ENCODE measurements at places on chromosomes 6 and 20. TPM values are rescaled to one million over a fixed set of nuclear protein-coding genes. Genes with fewer than 3 reads are reported as not detected.

Gene MOCS3
- 5.2 TPM for polyA plus RNA-seq

Gene LSM2
- 84.0 TPM for polyA plus RNA-seq

Gene FAM217A
- 2.1 TPM for polyA plus RNA-seq

Gene CUL7
- 62.2 TPM for polyA plus RNA-seq

Gene XKR7
- polyA plus RNA-seq = 0.58 TPM

Gene COL21A1
- 92.7 TPM for polyA plus RNA-seq

Gene TRAPPC3L
- 0.27 TPM for polyA plus RNA-seq

Gene C6orf47
- polyA plus RNA-seq = 20.5 TPM

Gene EMILIN3
- polyA plus RNA-seq = 9.6 TPM

Gene EPB41L1
- 67.0 TPM for polyA plus RNA-seq

Gene DLL1
- polyA plus RNA-seq = 11.3 TPM

Gene NRSN2
- polyA plus RNA-seq = 57.5 TPM

Gene SLC12A5
- 3.0 TPM for polyA plus RNA-seq

Gene CST2
- polyA plus RNA-seq = not detected

Gene TUBB
- 1,335 TPM for polyA plus RNA-seq

Gene TNF
- 0.19 TPM for polyA plus RNA-seq

Gene HLA-DQA1
- 4.5 TPM for polyA plus RNA-seq

- peak; percentile 22 for DNase-seq
Observed at GRCh38 chr6:17851720-17852161, 135.7 kb downstream of the KIF13A start.

DNA sequence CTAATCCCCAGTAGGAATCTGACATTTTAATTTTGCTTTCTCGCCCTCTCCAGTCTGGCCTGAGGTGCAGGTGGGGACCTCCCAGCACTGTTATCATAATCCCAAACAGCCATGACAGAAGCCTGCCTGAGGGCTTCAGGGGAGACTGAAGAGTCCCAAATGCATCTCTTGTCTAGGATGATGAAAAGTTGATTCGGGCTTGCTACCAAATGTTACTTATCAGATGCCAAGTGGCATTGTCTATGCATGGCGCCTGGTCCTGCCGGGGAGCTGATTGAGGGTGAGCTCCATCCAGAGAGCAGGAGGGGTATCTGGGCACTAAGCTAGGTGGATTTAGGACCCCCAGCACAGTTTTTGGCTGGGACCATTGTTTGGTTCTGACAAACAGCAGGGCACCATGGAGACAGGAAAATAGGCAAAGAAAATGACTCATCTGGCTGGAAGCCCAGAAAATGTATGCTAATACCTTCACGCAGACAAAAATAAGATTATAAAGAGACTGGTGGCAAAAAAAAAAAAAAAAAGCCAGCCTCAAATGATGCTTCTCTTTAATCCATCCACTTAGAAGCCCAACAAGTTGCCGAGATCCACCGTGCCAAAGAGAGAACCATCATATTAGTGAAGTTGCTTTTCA, 513.7 kb upstream of the SULF2 start:
- DNase-seq = no peak

DNA sequence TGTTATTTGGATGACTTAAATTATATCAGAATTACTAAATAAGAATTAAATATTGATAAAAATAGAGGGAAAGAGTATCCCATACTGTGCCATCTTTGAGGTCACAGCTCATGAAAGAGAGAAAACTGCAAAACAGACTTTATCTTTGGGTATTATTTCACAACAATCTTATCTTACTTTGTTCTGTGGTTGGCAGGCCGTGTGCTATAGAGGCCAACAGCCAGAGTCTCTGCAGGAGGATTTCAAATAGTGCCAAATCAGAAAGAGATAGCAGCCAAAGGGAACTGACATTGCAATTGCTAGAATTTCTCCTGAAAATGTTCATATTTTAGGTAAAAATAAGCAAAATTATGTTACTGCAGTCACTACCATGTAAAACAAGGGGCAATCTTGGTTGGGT, 354.2 kb downstream of the GRIK2 start:
- no peak for DNase-seq

DNA sequence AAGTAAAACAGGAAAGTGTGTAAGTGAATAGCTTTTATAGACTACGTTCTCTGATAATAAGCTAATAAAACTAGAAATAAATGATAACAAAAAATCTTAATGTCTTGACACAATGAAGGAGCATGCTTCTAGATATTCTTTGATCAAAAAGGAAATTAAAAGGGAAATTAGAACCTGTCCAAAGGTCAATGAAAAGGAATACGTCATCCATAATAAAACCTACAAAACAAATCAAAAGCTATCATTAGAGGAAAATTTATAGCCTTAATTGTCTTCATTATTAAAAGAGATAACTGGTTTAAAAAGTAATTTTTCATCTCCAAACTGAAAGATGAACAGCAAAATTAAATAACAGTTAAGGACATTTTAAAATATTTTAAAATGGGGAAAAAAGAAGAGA, 196.3 kb upstream of the BTBD3 start:
- no peak for DNase-seq

- peak; percentile 42 for DNase-seq
Observed at GRCh38 chr6:24205020-24205492, 79.0 kb downstream of the NRSN1 start.

DNA sequence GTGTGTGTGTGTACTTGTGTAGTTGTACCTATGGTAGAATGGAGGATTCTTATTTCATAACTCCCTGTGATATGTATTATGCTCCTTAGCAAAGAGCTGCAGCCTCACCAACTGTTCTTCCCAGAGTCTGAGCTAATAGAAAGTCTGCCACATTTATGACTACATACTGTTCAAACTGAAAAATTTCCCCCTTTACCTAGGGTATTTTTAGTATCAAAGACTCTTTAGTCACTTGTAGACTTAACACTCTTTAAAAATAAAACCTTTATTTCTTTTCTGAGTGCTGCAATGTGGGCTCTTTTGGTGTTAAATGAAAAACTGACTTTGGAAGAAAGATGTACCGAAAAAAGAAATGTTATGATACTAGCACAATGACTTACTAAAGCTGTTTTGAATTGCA, 39.6 kb upstream of the HS3ST5 start:
- DNase-seq = no peak

- DNase-seq = no peak
Observed at GRCh38 chr6:10266061-10266460, 148.8 kb downstream of the TFAP2A start.

- DNase-seq = no peak
Observed at GRCh38 chr6:39310542-39310941, 3.7 kb downstream of the KCNK17 start.

GRCh38 chr20:53302695-53303412, 290.8 kb downstream of the ZNF217 start:
- DNase-seq = no peak

DNA sequence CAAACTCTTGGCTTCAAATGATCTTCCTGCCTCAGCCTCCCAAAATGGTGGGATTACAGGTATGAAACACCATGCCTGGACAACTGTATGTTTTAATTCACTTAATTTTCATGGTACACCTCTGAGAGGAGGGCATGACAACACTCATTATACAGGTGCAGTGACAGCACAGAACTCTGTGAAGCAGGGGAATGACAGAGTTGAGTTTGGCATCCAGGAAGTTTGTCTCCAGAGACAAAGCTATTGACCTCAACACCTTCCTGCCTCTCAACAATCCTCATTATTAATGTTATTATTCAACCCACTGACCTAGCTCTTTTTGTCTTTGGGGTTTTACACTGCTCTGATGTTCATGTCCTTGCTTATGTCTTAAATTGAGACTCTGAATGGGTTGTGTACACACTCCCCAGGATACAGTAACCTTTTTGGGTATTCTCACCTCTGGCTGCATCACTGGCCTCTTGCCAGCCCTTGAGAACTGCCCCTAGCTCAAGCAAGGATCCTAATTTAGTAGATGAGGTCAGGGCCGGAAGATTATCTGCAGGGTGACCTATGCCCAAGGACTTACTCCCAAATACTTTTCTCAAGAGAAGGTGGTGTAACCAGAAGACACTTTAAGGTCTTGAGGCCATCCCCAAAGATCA, 13.0 kb upstream of the IER3 start:
- DNase-seq = no peak

DNA sequence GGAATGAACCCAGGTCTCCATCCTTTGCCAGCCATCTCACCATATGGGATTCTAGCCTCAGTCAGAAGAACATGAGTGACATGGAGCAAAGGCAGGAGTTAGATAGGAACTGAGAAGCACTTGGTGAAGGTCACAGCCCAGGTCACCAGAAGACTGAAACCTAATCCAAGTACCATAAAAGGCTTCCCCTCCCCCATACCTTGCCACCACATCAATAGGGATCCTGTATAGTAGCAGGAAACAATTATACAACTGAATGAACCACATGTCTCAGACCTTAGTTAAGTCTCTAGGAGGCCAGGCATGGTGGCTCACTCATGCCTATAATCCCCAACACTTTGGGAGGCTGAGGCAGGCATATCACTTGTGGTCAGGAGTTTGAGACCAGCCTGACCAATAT, 49.6 kb downstream of the KIZ start:
- DNase-seq = no peak

DNA sequence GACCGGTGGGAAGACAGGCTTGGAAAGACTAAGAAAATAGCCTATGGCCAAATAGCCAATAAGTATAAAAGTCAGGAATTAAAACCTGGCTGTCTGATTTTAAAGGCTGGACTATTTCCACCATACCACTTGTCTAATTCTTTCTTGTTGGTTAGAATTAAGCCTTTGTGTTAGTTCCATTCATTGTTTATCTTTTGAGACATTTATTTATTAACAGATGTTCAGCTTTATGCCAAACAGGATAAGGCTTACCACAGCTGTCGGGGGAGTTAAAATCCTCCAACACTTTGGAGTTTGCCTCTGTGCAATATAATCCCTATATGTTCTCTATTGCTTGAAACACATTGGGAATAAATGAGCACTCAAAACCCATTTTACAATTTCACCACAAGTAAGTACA, 208.3 kb downstream of the TMEM200A start:
- no peak for DNase-seq

GRCh38 chr20:63863798-63864544, 1.1 kb upstream of the TPD52L2 start:
- peak; percentile 83 for DNase-seq

GRCh38 chr6:49530141-49530776, 20.2 kb upstream of the C6orf141 start:
- DNase-seq = no peak

GRCh38 chr6:132487762-132488161, 25.2 kb downstream of the STX7 start:
- DNase-seq = no peak

- no peak for DNase-seq
Observed at GRCh38 chr6:117326396-117326795, 61.0 kb downstream of the VGLL2 start.

GRCh38 chr6:139369568-139370282, 4.7 kb downstream of the CITED2 start:
- DNase-seq = no peak

GRCh38 chr20:54093423-54094267, 23.3 kb upstream of the BCAS1 start:
- no peak for DNase-seq

GRCh38 chr20:11153819-11154218, 480.0 kb upstream of the JAG1 start:
- DNase-seq = no peak

GRCh38 chr6:169386411-169387057, 132.9 kb upstream of the THBS2 start:
- no peak for DNase-seq

GRCh38 chr6:166942393-166943168, 13.8 kb downstream of the RNASET2 start:
- no peak for DNase-seq

DNA sequence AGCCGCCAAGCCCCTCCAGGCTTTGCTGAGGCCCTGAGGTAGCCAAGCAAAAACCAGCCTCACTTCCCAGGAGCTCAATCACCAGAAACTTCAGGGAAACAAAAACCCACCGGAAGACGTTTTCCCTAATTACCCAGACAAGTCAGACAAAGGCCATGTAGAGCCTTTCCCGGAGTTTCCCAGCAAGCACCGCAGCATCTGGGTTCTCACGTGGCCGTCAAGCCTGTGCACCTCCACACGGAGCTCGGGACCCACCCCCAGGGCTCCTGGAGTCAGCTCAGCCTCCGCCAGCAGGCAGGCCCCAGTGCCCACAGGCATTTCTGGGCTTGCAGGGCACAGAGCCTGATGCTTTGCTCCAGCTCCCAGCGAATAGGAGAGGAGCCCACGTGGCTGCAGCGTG, 10.1 kb upstream of the MRGBP start:
- DNase-seq = peak; percentile 73

DNA sequence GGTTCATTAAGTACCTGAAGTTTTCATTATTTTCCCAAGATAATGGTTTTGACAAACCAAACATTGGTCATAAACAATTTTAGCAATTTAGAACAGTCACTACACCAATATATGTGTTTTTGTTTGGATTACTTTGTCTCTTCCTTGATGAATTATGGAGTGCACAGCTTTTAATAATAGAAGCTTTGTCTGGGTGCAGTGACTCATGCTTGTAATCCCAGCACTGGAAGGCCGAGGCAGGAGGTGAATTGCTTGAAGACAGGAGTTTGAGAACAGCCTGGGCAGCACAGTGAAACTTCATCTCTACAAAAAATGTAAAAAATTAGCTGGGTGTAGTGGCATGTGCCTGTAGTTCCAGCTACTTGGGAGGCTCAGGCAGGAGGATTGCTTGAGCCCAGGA, 89.4 kb upstream of the ANKEF1 start:
- DNase-seq = no peak

DNA sequence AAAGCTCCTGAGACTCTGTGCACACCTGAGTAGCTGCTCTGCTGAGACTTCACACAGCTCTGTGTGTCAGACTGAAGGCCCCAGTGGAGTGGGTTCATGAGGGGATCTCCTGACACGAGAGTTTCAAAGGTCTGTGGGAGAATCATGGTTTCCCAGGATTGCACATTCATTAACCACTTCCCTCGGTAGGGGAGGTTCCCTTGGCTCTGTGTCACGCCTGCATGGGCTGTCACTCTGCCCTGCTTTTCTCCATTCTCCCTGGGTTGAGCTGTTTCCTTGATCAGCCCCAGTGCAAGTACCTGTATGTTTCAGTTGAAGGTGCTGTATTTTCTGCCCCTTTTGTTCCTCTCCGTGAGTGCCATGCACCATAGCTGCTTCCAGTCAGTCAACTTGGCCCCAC, 236.9 kb downstream of the EPM2A start:
- DNase-seq = peak; percentile 9

DNA sequence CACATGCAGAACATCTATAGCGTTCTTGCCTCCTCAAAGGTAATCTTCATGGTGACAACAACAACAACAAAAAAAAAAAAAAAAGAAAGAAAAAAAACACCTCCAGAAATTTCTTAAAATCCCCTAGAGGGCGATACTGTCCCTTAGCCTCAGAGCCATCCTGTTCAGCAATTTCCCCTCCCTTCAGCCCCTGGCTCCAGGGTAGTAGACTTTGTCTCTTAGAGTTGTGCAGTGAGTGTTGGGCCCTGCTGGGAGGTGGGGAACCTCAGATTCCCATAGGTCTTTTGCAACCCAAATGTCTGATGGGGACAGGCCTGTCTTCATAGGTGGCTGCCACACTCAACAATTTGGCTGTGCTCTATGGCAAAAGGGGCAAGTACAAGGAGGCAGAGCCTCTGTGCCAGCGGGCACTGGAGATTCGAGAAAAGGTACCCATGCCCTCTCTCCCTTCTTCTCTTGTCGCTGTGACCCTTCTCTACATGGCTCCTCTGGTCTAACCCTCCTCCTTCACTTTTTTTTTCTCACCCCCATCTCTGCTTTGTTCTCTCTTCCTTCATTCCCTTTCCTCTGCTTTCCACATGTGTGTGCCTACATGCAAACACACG, 6.0 kb upstream of the PTK7 start:
- DNase-seq = peak; percentile 78

Data from renal pelvis (tissue), 12 donors.